ENCODE measurements at places on chromosomes 3 and 15. TPM values are rescaled to one million over a fixed set of nuclear protein-coding genes. Genes with fewer than 3 reads are reported as not detected.

GRCh38 chr15:34241376-34242330, 16.8 kb downstream of the EMC4 start:
- DNase-seq: peak; percentile 31

- DNase-seq: no peak
These were observed 17.1 kb upstream of the XIRP1 start for GRCh38 chr3:39209329-39209970.

DNA sequence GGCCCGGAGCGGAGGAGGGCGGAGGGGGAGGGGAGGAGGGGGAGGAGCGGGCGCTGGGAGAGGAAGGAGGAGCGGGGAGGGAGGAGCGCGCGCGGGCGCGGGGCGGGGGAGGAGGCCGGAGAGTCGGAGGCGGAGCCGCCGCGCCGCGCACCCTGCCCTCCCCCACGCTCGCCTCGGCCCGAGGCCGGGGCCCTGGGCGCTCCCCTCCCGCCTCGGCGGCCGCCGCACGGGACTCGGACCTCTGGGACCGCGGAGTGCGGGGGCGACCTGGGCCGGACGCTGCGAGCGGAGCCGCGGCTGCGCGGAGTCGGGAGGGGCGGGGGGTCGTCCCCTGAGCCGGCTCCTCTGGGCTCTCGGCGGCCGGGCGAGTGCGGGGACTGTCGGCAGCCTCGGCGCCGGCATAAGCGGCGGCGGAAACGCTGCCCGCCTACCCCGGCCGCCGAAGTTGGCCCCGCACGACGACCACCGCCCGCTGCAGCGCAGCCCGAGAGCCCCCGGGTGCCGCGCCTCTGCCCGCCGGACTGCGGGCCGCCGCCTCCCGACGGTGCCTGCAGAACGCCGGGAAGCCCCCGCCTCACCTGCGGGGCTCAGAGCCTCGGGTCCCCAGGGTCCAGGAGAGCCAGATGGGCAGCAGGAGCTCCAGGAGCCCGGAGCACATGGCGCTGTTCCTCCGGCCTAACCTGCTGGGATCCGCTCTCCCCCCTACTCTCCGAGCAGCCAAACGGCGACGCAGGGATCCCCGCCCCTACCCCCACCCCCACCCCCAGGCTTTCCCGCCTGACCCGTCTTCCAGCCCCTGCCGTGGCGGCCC, 406 bp upstream of the GABRB3 start:
- DNase-seq: no peak

Gene PFKFB4
- 22.4 TPM for total RNA-seq

DNA sequence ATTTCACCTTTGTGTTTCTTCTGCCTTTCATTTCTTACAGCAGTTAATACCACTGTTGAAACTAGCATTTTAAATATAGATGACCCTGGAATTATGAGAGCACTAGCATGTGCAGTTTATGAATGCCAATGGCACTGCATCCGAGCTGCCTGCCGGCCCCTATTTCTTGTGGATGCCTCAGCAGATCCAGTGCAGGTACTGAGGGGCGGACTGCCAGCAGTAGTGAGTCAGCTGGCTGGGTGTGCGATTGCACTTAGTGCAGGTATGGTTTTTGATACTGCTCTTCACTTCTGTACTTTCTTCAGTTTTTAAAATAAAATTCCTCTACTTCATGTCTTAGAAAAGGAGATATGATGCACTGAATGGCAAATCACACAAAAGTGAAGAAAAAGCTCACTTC, 453.0 kb downstream of the DIPK2A start:
- no peak for DNase-seq

Measured in activated CD4-positive, alpha-beta memory T cell treated with anti-CD3 and anti-CD28 coated beads for 36 hours (primary cell).